ENCODE measurements at places on chromosomes 4 and X.
A peak's percentile ranks its signal among the peaks of the same experiment; 100 is the strongest.

- DNase-seq = no peak
These were observed 1.4 kb upstream of the MSL3 start for GRCh38 chrX:11756354-11757318.

GRCh38 chrX:137651647-137652046 lies 85.7 kb downstream of the ZIC3 start:
- no peak for DNase-seq

DNA sequence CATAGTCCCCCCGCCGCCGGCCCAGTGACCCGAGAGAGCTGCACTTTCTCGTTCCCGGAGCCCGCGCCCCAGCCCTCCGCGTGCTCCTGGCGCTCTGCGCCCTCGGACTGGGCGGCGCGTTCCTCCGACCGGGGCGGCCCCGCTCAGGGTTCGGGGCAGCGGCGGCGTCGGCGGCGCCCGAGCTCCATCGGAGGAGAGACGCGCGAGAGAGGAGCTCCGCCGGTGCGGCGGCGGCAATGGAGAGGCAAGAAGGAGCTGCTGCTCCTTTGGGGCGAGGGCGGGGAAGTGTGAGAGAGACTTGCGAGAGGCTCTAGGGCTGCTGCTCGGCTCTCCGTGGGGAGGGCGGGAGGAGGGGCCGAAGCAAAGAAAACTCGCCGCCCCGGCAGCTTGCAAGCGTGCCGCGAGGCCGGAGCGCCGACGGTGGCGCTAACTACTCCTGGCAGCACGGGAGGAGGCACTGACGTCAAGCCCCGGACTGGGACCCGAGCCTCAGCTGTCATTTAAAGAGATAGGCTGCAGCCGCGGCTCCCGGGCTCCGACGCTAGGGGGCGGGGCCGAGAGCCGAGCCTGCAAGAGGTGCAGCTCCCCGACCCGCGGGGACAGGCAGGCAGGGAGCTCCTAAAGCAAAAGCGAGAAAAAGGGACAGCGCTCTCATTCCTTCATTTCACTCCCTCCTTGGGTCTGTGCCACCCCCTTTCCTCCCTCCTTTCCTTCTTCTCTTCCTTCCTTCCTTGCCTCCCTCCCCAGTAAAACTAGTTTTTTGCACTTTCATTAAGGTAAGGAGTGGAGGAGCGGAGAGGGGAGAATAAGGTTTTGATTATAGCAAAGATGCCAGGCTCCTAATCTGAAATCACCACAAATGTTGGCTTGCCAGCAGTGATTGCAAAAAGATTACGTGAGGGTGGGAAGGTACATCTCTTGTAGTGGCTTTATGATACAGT lies at the start of gene KCTD8:
TSS of gene KCTD8 (minus strand) at position 289 of the 941 bp plus-strand sequence.
- peak; percentile 3 for DNase-seq

DNA sequence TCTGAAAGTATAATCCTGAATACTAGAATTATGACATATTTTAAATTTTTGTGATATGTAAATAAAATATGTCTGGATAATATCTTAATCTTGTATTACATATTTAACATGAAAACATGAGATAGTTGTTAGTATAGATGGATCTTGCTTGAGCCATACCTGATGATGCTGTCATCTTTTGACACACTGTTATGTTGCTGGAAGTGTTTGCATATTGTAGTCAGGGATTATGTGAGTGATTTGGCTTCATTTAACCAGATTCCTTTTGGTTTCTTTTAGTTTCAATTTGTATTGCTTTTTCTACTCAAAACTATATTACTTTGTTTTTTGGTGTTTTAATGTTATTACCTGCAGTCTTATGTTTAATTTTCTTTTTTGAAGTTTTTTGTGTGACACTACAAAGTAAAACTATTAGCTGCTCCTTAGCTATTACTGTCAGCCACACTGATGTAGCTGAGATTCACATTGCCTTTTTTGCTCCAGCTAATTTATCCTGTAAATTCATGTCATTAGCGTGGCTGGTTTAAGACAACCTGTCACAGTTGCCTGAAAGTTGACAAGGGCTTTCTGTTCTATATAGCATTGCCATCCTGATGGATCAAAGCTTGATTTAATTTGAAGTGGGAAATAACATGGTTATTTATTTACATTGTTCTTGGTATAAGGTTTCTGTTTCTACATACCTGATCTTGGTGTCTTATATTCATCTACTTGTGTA lies 33.7 kb downstream of the METAP1 start:
- DNase-seq = no peak

DNA sequence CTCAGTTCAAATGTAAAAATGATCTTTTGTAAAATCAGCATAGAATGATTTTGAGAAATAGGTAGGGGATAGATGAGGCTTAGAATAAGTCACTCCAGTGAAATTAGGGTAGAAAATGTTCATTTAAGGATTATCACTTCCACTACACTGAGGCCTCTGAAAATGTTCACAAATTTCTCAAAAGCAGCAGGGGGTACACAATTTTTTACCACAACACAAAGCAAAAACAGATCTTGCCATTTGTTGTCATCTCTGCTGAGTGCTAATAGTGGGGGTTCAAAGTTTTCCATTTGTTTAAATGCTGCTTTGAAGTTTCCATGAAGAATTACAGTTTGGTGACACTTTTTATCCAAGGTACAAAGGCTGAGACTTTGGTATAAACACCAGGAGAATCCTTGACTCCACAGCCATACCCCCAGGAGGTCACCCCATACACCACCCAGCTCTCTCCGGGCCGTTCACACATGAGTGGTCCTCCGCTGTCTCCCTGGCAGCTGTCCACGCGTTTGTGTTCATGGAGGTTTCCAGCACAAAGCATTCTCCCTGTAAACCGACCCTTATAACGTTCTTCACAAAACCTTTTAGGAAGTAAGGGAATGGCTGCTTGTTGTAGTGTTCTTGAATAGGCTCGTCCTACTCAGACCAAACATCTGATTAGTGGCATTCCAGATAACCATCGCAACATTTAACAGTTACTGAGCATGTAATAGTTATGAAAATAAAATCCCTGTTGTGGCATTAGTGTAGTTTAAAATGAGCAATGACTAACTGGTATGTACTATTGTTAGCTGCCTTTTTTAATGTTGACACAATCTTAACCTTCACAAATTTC lies 71.0 kb downstream of the PRSS12 start:
- DNase-seq = no peak

DNA sequence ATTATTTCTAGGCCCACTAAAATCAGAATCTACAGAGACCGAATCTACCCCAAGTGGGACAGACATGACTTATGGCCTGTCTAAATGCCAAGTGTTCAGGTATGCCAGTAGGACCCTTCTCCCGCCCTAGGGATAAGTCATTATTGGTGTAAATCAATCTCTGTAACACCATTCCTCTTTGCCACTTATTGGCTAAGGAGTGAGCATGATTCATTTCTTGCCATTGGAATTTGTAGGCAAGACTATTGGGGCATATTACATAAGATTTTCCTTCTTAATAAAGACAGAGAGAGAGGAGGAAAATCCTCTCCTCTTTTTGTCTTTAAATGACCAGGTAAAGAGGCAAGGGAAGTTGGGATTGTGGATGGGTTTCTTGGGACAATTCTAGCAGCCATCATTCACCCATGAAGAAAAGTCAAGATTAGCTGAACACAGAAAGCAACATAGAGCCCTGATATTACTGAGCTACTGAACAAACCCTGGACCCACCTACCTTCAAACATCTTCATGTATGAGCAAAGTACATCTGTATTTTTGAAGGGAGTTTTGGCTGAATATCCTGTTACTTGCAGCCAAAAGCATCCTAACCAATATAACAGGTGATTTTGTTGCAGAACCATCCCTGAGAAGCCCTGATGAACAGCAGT lies 2.6 kb downstream of the SLC9B2 start:
- no peak for DNase-seq

DNA sequence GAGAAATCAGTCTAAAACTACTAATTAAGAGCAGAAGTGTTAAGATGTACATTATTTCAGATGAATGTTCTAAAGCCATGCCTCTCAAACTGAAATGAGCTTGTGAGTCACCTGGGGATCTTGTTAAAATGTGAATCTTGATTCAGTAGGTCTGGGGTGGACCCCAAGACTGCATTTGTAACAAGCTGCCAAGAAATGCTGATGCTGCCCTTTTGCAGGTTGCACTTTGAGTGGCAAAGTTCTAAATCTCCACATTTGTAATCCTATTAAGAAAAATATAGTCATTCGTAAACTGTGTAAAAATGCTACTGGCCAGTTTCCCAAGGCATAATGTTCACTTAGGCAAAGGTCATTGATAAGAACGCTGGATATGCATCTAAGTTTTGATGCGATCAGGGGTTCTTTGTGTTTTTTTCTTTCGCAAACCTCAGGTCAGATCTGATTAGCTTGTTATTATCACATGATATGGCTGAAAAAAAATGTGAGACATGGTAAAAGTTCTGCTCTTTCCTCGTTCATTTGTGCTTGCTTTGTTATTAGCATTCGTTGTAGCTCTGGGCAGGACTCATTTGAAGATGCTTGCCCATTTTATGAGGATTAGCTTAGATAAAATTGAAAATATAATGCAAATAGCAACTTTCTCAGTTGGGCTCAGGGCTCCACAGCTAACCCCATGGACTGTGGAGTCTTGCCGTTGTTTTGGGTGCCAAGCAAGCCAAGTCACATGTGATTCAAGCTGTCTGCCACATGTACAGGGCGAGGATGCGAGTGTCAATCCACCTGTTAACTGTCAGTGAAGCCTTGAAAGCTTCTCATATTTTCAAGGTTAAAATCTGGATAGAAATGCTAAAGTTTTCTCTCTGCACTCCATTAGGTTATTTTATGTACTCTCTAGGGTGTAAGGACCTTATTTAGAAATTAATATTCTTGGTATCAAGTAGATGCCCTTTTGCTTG lies 12.1 kb downstream of the TBC1D1 start:
- no peak for DNase-seq

Data from AG04450 (cell line).